NCI-H1105 (cell line): ENCODE measurements at places on chromosomes 5 and 9.

- no peak for DNase-seq
Measured at GRCh38 chr9:136251264-136252115, 5.9 kb upstream of the QSOX2 start.

- no peak for DNase-seq
Measured at GRCh38 chr9:36213989-36214388, 23.3 kb downstream of the CLTA start.

DNA sequence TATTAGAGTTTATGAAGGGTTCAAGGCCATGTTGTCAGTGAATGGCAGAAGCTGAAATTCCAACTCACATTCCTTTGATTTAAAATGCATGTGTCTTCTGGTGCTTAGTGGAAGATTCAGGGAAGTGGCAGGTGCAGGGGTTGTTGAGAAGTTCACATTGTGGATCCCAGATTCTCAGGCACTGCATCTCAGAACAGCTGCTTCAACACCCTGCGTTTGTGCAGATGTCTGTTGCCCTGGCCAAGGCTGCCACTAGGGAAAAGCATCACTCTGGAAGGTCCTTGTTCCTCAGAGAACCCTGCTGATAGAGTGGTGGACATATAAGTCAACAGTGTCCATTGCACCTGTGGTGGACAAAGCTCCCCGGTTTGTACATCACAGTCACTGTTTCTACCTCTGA lies 162.7 kb downstream of the PAPPA start:
- no peak for DNase-seq

- DNase-seq = no peak
Measured at GRCh38 chr9:114259798-114260523, 62.9 kb upstream of the ORM1 start.

GRCh38 chr9:128683340-128684064 lies 5.5 kb upstream of the SET start:
- no peak for DNase-seq

DNA sequence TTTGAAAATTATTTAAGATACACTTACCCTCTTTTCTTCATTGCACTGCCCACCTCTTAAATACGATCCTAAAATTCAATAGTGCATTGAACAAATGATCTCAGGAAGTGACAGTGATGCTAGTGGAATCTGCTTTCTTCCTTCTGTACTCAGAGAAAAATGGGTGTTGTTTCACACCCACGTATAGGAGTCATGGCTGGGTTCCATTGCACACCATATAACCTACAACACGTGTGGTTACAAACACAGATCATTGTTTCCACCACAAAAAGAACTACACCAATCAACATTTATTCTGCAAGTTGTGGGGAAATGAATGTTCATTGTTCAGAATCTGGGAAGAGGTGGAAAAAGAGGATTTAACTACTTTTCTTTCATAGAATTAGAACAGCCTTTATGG lies 275.9 kb downstream of the MAN2A1 start:
- DNase-seq = no peak
